Sciatic nerve (tissue), 2 donors: ENCODE measurements at places on chromosomes 11 and 22. TPM values are rescaled to one million over a fixed set of nuclear protein-coding genes. Genes with fewer than 3 reads are reported as not detected.

- peak; percentile 73 for DNase-seq
Observed at GRCh38 chr11:62574363-62575071, 826 bp upstream of the EEF1G start.

Gene EXPH5
- 11.9 TPM for total RNA-seq

DNA sequence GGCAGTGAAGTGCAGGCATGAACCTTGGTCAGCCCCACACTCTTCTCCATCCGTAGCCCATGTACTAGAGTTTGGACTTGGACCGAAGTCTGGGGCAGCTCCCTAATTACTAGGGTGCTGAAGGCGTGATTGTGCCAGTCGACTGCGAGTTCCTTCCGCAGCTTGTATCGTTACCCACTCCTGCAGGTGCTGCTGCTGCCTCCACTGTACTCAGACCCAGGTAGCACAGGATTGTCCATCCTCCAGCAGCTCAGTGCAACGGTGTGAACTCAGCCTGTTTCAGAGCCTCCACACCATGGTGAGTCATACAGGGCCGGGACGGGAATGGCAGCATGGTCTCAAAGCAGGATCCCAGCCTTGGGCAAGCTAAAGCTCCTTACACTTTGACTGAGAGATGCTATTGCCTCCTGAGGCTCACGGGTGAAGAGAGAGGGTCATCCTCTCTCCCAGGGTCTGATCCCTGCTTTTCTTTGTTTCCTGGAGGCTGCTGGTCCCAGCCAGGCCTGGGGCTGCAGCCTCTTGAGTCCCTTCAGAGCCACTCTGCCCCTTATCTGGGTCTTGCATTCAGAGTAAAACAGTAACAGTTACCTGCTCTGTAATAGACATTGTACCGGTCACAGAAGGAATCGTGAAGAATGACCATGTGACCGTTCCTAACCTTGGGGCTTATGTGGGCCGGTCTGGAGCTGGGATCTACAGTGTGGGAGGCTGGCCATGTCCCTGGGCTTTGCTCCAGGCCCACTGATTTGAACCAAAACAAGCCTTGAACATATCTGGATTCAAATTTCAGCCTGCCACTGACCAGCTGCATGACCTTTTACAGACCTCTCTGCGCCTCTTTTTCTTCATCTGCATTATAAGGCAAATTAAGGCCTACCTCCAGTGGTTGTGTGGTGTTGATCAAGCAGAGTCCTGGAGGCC, 1.7 kb downstream of the TKFC start:
- DNase-seq: no peak

GRCh38 chr11:12111549-12112520, 1.4 kb downstream of the MICAL2 start:
- no peak for DNase-seq

GRCh38 chr22:25853078-25853477, 111.1 kb downstream of the MYO18B start:
- no peak for DNase-seq

Gene LRRC32
- 192 TPM for total RNA-seq

DNA sequence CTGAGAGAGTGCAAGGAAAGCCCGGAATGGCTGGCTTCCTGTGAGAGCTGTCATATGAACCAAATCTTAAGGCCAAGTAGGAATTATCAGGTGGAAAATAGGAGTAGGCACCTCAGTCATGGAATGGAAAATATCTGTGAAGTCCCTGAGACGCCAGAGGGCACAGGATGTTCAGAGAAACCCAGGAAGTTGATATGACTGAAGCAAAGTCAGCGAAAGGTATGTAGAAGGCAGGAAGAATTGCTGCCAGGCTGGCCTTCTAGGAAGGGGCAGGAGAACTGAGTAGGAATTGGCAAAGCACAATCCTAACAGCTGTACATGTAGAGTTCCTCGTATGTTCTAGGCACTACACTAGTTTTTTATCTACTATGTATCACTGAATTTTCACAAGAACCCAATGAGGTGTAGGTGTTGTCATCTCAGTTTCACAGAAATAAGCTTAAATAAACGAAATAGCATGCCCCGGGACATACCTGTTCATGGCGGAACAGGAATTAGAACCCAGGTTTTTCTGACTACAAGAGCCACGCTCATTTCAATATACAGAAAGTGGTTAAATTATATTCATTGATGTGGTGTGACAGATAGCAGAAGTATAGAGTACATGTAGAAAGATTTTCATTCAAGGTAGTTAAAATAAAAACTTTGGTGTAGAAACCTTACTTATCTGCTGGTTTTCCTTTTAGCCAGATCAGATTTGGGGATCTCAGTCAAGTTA, 17.0 kb downstream of the HMGXB4 start:
- no peak for DNase-seq

DNA sequence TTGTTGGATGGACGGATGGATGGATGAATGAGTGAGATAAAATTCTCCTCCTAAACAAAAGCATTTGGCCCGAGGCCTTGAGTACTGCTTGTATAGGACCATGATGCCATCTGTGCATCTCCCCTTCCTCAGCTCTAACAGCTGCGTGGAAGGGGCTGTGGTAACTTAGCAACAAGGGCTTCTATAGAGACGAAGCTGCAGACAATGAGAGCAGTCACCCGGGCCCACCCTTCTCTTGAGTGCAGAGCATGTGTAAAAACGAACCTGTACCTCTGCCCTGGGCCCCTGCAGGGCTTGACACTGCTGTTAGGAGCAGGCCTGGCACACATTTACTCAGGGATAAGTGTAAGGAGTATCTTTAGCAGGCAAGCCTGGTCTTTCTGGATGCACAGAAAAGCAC, 391.5 kb downstream of the CADM1 start:
- DNase-seq: no peak

- peak; percentile 76 for DNase-seq
Observed at GRCh38 chr11:64675450-64676260, 47.3 kb downstream of the NRXN2 start.

DNA sequence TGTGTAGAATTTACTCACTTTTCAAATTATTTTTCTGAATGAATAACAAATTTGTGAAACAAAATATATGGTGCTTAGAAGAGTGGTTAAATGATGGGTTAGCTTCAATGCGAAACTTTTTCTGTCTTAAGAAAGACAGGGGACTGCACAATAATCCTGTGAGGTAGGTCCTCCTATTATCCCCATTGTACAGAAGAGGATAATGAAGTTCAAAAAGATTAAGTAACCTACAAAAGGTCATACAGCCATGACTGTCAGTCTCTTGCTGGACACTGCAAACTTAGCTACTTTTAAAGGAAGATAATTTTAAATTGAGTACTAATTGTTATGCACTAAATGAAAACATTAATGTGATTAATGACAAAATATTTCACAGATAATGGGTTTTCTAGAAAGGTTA, 5.0 kb downstream of the OOSP3 start:
- no peak for DNase-seq

Gene TRIM49B
- not detected for total RNA-seq

DNA sequence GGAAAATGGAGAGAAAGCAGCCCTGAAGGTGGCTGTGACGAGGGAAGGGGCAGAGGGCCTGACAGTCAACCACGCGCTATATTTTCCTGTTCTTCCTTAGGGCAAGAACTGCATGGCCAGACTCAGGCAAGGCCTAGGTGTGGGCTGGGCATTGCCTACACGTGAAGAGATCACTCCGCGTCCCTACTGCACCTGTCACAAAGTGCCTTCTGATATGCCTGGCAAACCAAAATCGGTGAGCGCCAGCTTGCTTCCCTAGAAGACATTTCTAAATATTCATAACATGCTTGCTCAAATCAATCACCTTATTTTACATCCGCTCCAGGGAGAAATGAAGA, 6.3 kb downstream of the TMEM121B start:
- DNase-seq: no peak

DNA sequence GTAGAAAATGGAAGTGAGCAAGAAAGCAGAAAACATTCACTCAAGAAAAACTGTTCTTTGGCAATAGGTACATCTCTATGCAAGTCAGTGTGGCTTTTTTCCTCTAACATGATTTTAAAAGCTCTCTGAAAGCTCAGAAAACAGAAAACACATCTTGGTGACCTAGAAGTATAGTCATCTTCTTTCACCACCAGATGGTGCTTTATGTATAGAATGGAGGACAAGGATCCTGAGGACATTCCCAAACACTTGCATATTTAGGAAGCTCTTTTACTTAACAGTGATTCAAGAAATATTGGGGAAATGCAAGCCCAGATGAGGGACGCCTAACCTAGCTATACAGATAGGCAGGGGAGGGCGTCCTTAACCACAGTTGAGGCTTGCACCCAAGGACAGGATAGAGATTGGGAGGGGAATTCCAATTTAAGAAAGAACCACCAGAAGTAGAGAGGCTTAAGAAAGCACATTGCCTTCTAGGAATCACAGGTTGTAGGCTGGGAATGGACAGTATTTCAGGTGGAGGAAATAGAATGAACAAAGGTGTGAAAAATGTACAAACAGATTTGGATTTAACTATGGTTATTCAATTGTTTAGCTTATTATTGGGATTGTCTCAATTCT, 13.8 kb upstream of the CCDC81 start:
- DNase-seq: no peak

DNA sequence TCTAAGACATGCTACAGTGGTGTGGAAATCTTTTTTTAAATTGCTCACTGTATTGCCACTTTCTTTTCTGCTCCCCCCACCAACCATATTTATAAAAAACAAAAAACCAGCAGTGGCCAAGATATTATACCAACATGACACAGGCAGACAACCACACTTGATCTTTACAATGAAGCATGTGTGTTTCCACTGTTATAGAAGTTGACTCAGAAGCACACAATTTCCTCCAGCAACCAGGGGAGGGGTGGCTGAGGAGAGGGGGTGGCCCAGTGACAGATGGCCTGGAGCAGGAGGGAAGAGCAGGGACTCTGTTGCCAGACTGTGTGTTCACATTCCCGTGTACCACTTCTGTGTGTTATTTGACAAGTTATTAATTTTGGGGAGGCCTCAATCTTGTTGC, 14.8 kb downstream of the CD59 start:
- peak; percentile 62 for DNase-seq

Gene CAPN5
- total RNA-seq: 20.1 TPM

DNA sequence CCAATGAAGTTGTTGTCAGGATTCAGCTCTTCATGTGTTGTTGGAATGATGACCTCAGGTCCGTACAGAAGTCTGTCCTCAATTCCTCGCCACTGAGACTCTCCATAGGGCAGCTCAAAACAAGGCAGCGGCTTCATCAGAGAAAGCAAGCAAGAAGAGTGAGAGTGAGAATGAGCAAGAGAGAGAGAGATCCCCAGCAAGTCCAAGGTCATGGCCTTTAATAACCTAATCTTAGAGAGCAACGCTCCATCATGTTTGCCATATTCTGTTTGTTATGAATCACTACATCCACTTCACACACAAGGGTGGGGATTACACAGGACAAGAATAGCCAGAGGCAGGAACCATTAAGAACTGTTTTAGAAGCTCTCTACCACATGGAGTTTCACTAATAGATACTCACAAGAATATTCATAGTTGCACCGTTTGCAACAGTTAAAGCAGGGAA, 23.3 kb upstream of the MMP7 start:
- no peak for DNase-seq

DNA sequence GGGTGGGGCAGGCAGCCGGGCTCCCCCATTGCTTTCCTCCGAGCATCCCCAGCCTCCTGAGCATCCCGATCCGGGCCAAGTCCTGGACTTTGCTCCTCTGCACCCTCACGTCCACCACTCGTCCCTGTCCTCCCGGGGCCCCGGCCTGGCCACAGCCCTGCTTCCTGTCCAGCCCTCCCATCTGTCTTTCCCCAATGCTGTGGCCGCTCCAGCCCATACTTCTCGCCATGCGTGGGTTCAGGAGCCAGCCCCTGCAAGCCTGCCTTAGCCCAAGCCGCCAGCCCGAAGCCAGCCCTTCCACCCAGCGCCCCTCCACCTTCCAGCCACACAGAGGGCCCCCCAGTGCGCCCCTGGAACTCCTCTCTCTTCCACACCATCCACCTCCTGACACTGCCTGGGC, 23.8 kb downstream of the MRPL23 start:
- DNase-seq: peak; percentile 31

GRCh38 chr22:23193882-23194281, 13.6 kb downstream of the BCR start:
- no peak for DNase-seq

Gene PGGHG
- total RNA-seq: 60.3 TPM

GRCh38 chr11:76336597-76336996, 44.3 kb downstream of the THAP12 start:
- no peak for DNase-seq

Gene TRIM49D2
- not detected for total RNA-seq

- peak; percentile 60 for DNase-seq
Observed at GRCh38 chr11:69009441-69010211, 3.4 kb downstream of the MRGPRF start.

DNA sequence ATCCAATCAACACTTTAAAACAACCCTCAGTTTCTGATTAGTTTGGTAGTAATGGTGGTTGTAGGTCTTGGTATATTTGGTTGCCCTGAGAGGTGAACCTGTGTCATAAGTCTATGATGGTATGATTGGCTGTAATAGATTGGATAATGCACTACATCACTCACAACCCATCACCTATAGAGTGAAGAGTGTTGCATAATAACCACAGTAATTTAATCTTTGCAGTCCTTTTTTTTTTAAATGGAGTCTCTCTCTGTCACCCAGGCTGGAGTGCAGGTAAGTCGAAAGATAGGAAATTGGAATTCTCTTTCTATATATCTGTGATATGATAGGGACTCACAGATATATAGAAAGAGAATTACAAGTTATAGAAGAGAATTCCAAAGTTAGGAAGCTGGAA, 133.4 kb upstream of the PGR start:
- no peak for DNase-seq

Gene SOX6
- total RNA-seq: 53.7 TPM

GRCh38 chr11:44623731-44624491, 58.4 kb downstream of the CD82 start:
- peak; percentile 42 for DNase-seq

GRCh38 chr11:127074151-127074761, 73.7 kb upstream of the KIRREL3 start:
- DNase-seq: no peak

GRCh38 chr22:44758344-44758973, 6.1 kb downstream of the ARHGAP8 start:
- no peak for DNase-seq
